ENCODE measurements at places on chromosomes 4 and X.

DNA sequence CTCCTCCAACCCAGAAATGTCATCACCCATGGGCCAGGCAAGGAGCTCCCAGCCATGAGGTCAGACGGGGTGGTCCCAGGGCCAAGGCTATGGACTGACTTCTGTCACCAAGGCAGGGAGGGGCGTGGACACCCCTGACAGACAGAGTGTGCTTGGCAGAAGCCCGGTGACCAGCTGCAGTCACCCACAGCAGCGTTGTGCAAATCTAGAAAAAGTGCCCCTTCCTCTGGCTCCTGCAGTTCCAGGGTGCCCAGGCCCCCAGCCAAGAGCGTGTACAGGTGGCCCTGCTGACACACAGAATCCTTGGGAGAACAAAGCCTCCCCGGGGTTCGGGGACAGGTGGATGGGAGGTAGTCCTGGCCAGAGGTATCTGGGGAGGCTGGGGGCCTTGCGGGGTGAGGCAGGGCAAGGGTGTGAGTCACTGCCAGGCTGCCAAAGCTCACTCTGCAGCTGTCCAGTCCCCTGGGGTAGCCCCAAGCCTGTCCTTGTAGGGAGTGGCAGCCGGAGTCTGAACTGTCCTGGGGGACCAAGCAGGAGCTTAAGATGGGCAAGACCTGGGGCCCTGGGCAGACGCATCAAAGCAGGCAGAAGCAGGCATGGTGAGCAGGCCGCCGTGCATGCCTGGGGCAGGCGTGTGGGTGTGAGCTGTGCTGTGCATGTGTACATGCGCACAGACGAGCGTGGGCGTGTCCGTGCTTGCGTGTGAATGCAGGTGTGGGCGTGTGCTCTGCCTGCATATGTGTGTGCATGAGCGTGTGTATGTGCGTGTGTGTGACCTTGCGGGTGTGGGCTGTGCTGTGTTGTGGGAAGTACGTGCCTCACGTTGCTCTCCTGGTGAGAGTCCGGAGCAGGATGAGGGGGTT, 3.3 kb downstream of the MYL5 start:
- no peaks in the 10 kb centered on the region for H3K36me3 ChIP-seq
- H3K27ac ChIP-seq = no peak overlapping the region
- peaks cover 14% of the 10 kb centered on the region for H3K4me1 ChIP-seq

GRCh38 chr4:111066001-111066400, 443.1 kb upstream of the PITX2 start:
- no peaks in the 10 kb centered on the region for H3K27me3 ChIP-seq
- H3K27ac ChIP-seq = no peak overlapping the region
- H3K4me3 ChIP-seq = no peak overlapping the region
- DNase-seq = no peak

GRCh38 chr4:22607382-22607781, 85.4 kb upstream of the GBA3 start:
- no peak for DNase-seq
- H3K4me1 ChIP-seq = no peaks in the 10 kb centered on the region
- no peaks in the 10 kb centered on the region for H3K27me3 ChIP-seq

- H3K4me1 ChIP-seq = no peaks in the 10 kb centered on the region
- H3K27me3 ChIP-seq = no peaks in the 10 kb centered on the region
- no peak for DNase-seq
- H3K36me3 ChIP-seq = no peaks in the 10 kb centered on the region
- H3K4me3 ChIP-seq = no peak overlapping the region
- no peak overlapping the region for H3K27ac ChIP-seq
Observed at GRCh38 chr4:172308078-172308477, 494.9 kb downstream of the GALNTL6 start.

- H3K4me3 ChIP-seq = no peak overlapping the region
- H3K36me3 ChIP-seq = no peaks in the 10 kb centered on the region
- no peak overlapping the region for H3K27ac ChIP-seq
- H3K27me3 ChIP-seq = peaks cover 32% of the 10 kb centered on the region
- DNase-seq = no peak
Observed at GRCh38 chr4:47641755-47642154, 156.7 kb downstream of the ATP10D start.

Measured in T-helper 17 cell (primary cell).